ENCODE measurements at places on chromosomes 11 and 22. TPM values are rescaled to one million over a fixed set of nuclear protein-coding genes. Genes with fewer than 3 reads are reported as not detected.

DNA sequence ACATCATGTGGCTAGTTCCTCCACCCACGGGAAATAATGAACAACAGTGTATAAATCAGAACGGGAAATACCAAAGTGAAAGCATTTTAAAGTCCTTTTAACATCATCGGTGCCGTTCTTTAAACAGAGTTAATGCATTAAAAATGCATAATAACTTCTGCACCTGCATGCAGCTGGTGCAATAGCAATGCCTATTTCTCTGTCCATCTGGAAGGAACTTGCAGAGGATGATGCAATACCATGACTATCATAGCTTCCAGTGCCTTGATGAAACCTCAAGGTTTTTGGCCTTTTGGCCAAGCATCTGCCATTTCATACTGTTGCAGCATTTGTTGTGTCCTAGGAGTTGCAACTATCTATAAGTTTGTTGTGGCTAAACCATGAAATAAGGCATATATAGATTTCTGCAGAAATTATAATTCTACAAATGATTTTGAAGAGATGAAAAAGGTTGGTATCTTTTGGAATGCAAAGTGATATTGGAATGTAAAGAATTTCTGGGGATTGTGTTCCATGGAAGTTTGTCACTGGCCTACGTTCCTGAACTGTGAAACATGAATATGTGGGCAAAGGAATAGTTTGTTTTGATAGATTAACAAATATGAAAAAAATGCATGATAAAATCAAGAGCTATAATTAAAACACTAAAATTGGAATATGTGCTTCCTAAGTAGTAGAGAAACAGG lies 9.8 kb upstream of the EIF3F start:
- H3K4me3 ChIP-seq = no peak overlapping the region
- peaks cover 17% of the 10 kb centered on the region for H3K4me1 ChIP-seq
- no peaks in the 10 kb centered on the region for H3K36me3 ChIP-seq
- H3K27ac ChIP-seq = no peak overlapping the region

DNA sequence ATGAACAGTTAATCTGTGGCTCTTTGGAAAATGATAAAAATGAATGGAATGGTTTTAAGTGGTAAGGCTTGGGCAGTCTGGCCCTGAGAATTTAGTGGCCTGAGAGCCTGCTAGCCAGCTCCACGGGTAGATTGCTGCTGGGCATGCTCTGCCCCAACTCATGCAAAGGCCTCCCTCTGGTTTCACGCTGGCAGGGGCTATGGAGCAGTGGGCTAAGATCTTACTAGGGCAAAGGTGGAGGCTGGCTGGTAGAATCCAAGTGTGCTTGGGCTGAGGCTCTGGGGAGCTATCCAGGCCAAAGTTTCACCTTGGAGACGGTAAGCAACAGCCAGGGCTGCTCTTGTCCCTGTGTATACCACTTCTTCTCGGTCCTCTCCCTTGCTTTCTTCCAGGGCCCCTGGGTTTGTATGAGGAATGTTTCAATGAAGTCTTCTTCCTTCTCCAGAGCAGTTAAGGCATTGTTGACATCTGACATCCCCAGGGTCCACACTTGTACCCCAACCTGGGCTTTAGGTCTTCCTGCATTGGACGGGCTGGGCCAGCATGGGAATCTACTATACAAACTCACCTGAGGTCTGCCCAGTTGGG lies 27.4 kb downstream of the UBE2L3 start:
- H3K36me3 ChIP-seq = peaks cover 6% of the 10 kb centered on the region
- H3K27me3 ChIP-seq = no peaks in the 10 kb centered on the region
- H3K4me3 ChIP-seq = no peak overlapping the region
- no peak overlapping the region for H3K27ac ChIP-seq

DNA sequence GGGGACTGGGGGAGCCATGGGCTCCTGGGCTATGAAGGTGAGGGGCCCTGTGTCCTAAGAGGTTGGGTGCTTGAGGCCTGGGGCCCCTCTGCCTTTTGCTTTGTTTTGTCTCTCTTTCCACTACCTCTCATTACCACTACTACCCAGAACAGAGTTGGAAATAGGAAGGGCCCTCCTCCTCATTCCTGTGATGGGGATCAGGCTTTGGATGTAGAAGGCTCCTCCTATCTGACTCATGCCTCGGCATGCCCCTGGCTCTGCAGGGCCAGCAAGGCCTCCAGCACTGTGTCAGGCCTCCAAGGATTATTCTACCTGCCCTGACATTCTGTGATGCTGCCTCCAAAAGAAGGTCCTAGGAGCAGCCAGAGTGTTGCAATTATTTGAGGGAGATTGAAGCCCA lies 766 bp downstream of the IZUMO1R start:
- no peaks in the 10 kb centered on the region for H3K36me3 ChIP-seq
- no peak for DNase-seq
- no peaks in the 10 kb centered on the region for H3K27me3 ChIP-seq

DNA sequence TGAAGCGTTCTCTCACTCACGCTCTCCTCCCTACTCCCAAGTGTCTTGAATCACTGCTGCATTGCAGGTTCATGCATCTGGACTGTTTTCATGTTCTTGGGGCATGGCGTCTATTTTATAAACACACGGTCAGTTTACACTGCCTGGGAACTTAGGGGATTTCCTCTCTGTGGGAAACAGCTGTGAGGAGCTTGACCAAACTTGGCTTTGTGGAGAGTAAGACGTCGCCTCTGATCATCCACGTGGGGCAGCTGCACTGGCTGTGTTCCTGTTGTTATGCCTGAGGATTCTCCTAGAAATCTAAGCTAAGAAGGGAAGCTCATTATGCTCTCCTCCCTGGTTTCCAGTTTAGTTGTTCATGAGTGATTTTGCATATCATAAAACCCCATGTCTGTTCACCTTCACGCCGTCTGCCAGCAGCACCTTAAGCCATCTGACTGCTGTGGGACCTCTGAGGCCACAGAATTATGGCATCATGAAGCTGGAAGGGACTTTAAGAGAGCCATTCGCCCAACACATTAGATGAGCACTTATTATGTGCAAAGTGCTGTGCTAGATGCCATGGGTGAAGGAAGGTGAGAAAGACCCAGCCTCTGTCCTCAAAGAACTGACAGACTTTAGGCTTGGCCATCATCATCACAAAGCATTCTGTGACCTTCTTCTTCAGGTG lies 38.8 kb upstream of the POU2AF1 start:
- H3K27ac ChIP-seq = no peak overlapping the region
- H3K4me1 ChIP-seq = peaks cover 38% of the 10 kb centered on the region
- peak; percentile 53 for DNase-seq
- no peak overlapping the region for H3K4me3 ChIP-seq
- no peaks in the 10 kb centered on the region for H3K27me3 ChIP-seq
- no peaks in the 10 kb centered on the region for H3K36me3 ChIP-seq

The SNX32 gene
- total RNA-seq = not detected

The TRIM48 gene
- not detected for total RNA-seq

Measured in body of pancreas (tissue), 4 donors.